ENCODE measurements at places on chromosomes 13 and 19.

GRCh38 chr13:94595001-94595949 lies 677 bp downstream of the TGDS start:
- no peak for DNase-seq

DNA sequence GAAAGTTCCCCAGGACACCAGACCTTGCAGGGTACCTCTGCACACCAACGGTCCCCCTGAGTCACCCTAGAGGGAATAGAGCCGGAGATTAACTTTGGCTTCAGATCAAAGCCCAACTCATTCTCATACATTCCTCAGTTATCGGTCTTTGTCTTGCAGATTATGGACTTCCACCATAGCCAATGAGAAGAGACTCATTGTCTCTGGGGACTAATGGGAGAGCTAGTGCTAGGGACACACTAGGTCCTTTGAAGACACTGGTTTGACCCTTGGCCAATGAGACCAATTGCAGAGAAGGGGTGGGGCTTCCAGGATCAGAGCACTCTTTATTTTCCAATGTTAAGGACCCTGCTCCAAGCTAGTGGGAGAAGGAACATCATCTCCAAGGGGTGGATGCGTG lies 6.1 kb downstream of the KLK7 start:
- DNase-seq = no peak

GRCh38 chr19:47492571-47493377 lies 8.8 kb upstream of the KPTN start:
- no peak for DNase-seq

- no peak for DNase-seq
Measured at GRCh38 chr13:95221971-95222732, 79.1 kb downstream of the ABCC4 start.

- no peak for DNase-seq
Measured at GRCh38 chr19:34178274-34178610, 5.9 kb downstream of the LSM14A start.

All from eye (tissue), 1 donor.